ENCODE measurements at places on chromosomes 5 and 9.

DNA sequence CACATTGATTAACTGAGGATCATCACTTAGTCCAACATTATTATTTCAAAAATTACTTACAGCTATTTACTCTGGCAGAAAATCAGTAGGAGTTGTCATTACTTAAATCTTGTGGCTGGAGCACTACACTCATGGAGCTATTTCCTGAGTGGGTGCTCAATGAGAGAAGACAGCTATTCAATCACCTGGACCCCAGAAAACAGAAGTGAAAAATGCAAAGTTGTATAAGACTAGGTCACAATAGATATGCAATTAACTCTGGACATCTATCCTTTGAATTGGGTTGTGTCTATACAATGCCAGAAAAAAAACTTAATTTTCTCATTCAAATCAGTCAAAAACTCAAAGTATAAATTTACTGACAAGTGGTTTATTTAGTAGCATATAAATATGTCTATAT is 340.9 kb downstream of the EFNA5 start:
- no peak for DNase-seq

GRCh38 chr9:109422641-109423040 is 75.5 kb downstream of the PTPN3 start:
- DNase-seq, result no peak

- DNase-seq, result no peak
These were observed 119.3 kb downstream of the GALNT10 start for GRCh38 chr5:154309805-154310204.

DNA sequence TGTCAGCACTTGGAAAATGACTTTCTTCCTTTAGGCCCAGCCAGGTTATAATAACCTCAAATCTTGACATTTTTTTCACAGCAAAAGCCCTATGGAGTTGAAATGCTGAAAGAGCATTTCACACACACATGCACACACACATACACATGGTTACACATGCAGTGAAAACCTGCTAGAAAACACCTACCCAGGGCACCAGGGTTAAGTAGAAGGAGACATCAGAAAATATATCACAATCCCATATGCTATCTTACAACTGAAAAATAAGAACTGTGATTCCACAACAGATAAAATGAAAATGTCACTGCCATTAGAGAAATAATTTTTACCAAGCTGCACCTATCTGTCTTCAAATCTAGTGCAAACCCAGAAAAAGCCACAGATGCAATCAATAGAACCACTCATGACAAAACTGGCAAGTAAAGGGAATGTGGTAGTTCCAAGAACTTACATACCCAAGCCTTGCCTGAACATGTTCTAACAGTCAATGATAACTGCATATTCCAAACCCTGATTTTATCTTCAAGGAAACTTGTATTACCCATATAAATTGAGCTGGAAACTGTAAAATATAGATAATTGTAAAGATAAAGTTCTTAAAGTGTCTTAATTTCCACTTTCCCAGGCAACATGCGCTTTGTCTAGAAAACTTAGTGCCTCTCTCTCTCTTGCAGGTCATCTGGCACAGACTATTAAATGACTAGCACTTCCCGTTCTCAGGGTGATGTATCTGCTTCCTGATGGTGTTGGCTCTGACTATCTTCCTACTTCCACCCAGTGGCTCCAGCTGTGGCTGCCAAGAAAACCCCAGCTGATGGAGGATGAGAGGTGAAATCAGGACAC is 250.2 kb upstream of the PTGER4 start:
- DNase-seq, result peak; percentile 45

DNA sequence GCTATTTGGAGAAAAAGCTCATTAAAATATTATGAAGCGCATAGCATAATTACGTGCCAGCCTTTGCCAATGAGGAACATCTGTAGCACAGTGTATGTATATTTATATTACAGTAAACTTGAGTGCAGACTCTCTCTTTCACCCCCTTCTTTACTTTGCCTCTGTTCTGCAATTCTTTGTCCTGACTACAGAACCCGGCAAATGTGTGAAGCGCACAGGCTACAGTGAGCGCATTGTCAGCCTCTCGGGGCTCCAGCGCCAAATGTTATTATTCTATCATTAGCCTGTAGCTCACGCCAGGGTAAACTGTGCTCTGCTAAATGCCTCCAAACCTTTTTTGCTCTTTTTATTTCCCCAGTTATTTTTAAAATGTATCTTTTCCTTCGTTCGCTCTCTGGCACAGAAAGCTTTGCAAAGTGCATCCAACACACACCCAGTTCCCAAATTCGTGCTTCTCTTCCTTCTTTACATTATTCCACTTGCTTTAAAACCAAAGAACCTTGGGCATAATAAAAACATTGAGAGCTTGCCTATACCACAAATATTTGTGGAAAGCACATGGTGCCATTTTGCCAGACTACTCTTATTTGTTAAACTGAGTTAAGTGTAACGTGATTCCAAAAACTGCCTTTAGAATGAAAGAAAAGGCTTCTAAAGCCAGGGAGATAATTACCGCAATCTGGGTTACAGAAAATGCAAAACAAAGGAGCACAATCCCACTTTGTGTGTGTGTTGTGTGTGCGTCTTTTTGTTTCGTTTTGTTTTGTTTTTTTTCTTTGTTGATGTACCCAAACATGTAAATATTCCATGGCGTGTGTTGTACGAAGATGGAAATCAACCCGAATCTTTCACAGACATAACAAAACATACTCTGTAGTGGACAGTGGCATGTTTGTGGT is 164.1 kb upstream of the MPDZ start:
- no peak for DNase-seq

All from CD4-positive, alpha-beta T cell treated with Interleukin-10 for 1 hour (primary cell).